Renal pelvis (tissue), 12 donors: ENCODE measurements at places on chromosomes 2 and 18. TPM values are rescaled to one million over a fixed set of nuclear protein-coding genes. Genes with fewer than 3 reads are reported as not detected.

Gene TANC1
- polyA plus RNA-seq = 54.9 TPM

Gene BOLL
- not detected for polyA plus RNA-seq

DNA sequence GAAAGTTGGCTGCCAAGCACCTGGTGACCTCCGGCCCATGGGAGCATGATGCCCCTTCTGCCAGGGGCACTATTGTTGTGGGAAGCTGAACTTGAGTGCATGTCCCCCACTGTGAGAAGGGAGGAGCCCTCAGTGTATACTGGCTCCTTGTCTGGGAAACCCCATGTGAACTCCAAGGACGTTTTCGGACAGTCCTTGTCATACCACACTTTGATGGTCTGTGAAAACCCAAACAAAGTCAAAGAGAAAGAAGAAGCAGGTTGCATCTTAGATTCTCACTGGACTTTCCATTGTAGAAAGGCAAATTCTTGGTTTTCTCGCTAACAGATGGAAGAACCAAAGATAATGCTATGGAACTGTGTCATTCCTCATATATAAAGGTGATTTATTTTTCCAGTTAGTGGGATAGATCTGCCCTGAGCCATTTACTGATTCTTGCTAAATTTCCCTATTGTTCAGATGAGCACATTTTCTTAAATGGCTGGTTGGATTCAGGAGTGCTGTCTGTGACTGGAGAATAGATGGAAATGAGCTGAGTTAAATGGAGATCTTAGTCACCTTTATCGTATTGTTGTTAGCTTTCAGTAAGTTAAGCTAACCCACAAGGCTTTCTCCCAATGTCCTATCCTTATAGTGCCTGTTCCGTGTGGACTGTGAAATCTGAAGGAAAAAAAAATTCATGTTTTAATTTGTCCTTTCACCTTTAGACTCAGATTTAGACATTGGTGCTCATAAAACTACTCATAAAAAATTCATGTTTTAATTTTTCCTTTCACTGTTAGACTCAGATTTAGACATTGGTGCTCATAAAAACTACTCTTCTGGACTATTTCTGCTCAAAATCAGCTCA lies 166.6 kb downstream of the ACTR3 start:
- DNase-seq = no peak

DNA sequence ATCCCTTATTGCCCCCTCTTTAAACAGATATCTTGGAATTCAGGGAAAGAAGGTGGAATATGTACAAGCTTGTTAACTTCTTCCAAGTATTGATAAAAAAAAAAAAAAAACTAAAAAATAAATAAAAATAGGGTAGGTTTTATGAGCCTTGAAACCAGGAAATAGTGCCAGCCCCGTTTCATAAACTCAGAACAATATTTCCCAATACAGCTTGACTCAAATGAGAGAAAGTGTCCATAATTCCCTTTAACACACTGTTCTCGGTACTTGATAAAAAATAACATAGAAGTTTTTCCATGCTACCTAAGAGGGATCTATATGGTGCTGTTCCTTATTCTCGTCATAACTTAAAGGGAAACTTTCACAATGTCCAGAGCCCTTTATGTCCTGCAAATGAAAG lies 17.9 kb upstream of the C2orf80 start:
- no peak for DNase-seq

- no peak for DNase-seq
These were observed 72.7 kb downstream of the PLB1 start for GRCh38 chr2:28568533-28568932.

DNA sequence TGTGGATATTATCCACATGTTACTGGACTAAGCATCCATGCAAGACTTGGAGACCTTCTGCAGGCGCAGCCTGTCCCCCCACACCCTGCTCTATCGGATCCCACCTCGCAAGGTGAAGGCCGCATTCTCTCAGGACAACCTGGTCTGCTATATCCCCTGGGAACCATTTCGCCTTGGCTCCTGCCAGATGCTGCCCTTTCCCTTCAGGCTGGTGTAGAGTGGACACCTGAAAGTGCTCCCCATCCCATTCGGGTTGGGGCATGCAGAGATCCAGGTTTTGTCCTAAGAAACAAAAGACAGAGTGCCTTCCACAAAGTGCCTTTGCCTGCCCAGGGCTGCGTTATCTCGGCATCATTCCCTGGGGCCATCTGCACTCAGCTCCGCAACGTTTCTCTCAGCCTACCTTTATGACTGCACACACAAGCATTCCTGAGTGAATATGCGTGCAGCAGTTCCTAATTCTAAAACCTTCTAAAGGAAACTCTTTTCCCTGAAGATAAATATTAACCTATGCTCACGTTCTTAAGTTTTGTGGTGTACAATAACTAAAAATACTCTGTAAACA lies 20.5 kb downstream of the FHL2 start:
- no peak for DNase-seq

DNA sequence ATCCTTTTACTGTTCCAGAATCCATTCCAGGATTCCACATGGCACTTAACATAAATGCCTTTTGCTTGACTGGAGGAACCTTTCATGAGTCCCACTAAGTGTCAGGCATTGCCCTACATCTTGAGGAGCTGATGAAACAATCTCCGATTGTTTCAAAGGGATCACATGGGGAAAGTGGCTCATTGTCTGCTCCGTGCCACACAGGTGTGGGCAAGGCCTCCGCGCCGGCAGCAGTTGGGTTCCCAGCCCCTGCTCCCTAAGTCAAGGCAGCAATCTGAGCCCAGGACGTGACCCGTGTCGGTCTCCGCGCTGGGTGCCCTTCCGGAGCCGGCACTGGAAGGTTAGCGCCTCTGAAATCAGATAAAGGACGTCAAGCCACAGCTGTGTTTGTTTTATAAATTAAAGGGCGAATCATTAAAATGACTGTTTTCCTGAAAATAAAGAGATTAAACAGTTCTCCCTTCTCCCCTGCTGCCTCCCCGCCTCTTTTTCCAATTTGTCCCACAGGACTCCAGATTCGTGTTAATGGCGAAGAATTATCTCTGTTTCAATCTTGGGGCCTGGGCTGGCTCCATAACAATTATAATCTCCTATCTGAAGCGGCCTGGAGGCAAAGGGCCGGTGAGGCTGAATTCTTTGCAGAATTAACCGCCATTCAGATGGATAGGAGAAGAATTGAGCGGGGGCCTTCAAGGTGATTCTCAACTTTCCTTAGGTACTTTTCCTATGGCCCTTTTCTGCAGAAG lies 84.3 kb upstream of the FZD7 start:
- no peak for DNase-seq

Gene PRSS56
- not detected for polyA plus RNA-seq
